ENCODE measurements at places on chromosomes 1 and 21.

DNA sequence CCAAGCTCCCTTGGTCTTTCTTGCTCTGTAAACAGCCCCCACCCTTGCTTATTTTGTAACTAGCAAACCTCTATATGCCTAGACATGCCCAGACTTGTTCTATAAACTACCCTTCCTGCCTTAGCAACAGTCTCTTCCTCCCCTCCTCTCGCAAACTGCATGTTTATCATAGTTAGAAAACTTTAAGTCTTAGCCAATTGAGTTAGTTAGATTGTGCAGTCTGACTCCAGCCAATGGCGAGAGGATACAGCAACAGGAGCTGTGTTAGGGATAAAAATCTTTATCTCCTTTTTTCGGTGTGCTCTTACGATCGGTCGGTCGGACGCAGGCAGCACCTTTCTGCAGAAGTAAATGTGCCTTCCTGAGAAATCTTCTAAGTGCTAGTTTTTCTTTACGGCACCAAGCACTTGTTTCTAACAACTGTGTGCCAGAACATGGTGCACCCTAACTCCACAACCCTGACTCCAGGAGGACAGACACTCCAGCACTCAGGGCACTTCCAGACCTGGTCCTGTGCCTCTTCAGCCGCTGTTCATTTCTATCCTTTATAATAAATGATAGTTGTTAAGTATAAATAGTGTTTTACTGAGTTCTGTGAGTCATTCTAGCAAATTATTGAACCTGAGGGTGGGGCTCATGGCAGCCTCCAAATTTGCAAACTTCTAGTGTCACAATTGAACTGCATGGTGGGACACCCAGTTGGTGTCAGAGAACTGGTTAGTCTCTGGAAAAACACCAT, 25.7 kb upstream of the GNG4 start:
- DNase-seq = no peak

DNA sequence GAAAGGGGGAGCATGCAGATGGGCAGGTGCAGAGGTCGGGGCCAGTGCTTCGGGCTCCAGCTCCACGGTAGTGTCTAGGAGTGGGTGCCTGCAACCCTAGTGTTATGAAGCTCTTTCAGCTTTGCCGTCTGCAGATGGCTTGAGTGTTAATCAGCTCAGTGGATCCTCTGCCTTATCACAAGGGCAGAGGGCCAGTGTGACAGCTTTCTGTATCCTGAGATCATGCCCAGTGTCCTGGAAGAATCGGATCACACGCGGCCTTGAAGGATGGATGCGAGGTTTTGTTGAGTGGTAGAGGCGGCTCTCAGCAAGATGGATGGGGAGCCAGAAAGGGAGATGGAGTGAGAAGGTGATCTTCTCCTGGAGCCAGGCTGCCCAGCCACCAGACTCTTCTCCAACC, 25.5 kb upstream of the C1orf146 start:
- DNase-seq = no peak

DNA sequence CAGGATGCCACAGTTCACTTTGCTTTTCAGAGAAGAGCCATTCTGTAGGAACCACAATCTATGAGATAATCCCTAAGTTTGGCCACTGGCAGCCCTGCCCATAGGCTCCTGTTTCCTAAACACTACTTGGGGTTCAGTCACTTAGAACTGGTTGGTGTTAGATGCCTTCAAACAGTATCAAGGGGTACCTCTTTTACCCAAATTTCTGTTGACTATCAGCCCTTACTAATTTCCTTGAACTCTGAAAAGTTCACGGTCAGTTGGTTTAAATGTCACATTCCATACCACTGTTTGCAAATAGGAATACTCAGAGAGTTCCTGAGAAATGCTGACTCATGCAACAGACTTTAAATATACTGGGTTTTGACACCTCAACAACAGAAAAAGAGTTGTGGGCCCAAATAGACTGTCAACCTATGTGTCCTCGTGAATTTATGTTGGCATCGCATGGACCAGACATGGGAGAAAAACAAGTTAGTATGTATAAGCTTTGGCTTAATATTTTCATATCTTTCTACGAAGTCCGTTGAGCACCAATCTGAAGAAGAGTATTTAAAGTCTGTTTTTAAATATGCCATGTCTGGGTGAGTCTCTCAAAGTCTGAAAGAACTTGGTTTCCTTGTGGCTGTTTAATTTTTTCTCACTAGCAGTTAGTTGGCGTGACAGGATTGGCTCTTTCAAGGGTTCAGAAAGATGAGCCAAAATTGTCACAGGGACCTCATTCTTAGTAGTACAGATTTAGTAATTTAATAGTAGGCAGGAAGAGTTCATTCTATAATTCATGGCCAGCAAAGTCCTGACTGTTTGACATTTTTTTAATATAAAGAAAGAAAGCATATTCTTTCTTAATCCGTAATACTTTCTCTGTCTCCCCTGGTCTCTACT, 56.5 kb upstream of the ZNF326 start:
- no peak for DNase-seq

DNA sequence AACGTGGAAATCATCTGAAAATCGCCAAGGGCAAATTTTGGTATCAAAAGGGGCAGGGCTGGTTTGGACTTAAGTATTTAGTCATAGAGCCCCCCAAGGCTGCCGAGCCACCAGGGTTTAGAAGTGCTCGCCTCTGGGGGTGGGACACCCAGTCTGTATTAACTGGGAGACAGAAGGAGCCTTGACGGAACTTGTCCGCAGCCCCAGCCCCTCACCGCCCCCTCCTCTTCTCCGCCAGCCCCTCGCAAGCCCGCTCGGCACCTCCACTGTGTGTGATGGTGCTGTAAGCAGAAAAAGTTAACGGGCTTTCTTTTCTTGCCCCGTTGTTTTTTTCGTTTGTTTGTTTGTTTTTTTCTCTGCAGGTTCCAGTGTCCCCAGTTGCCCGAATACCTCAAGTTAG, 37.5 kb upstream of the KDM4A start:
- DNase-seq = no peak

DNA sequence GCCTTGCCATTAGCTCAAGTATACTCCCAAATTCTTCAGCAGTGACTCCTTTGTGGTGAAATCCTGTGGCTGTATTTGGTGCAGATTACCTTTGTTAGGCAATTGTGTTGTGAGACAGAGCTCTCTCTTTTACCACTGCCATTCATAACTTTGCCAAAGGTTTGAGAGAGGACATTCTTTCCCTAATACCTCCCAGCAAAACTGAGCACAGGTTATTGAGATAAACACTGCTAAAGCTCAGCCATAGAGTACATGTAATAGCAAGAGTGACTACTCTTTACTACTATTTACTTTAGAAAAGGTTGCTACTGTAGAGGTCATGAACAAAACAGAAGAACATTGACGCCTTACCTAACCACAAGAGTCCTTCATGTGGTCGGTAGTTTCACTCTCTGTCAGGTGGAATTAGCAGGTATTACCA, 514.0 kb upstream of the ADAMTS5 start:
- DNase-seq = no peak
